ENCODE measurements at places on chromosomes 12 and 14.

DNA sequence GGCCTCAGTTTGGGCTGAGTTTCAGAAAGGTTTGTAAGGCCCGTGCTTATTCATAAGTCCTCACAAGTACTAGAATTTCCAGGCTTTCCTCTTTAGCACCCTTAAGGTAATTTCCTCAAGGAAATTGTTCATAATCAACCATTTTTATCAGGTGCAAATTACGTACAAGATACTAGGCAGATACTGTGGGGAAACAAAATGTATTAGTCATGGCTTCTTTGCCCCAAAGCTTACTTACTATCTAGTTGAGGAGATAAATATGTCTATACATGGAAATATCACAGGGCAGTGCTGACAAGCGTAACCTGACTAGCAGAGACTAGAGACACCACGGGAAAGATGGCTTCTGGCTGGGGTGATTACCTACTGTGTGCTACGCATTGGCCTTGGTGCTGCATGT, 22.5 kb downstream of the MAX start:
- no peak for DNase-seq

DNA sequence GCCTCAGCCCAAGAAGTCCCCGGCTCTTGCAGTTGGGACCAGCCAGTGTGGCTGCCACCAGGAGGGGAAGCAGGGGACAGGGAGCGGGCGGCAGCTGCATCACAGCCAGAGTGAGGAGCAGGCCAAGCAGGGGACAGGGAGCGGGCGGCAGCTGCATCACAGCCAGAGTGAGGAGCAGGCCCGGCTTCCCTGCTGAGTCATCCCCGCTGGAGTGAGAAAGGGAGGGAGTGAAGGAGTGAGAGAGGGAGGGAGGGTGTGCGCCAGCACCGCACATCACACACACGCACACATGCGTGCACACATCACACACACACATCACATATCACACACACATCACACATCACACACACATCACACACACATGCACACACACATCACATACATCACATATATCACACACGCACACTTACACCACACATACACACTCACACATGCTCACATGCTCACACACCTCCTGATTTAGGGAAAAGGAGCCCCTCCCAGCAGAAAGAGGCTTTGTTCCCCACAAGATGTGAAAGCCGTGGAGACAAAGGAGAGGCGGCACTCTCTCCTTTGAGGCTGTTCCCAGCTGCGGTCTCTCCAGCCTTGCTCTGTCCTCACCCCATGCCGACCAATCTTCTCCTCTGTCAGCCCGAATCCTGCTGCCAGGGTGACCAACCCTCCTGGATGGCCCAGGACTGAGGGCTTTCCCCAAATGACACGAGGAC, 16.7 kb upstream of the ZDHHC22 start:
- no peak for DNase-seq

- no peak for DNase-seq
Measured at GRCh38 chr14:69610874-69611171, 573 bp upstream of the SUSD6 start.

GRCh38 chr12:53563452-53564028, 56.3 kb upstream of the NPFF start:
- DNase-seq, result no peak

DNA sequence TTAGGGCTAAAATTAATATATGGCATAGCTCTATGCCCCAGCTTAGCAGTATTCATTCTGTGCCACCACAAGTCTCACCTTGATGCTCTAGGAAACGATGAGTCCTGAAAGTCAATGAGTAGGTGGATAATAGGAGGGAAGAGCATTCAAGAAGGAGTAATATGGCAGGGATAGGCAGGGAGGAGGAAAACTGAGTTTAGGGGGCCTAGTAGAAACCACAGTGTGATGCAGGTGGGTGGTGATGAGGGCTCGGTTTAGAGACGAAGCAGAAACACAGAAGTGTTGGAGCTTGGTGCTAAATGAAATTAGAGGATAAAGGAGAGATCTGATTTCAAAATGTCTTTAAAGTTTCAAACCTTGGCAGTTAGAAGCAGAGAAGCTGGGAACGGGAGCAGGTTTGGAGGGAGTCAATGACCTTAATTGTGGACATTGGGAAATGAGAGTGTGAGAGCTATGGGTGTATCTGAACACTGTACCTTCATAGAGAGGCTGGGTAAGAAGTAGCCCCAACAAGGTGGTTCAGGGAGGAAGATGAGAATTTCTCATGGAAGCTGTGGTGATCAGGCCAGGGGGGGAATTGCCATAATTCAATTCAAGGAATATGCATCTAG, 144.7 kb upstream of the CPSF6 start:
- DNase-seq, result no peak

GRCh38 chr14:103279142-103280025, 54.7 kb upstream of the EIF5 start:
- no peak for DNase-seq

GRCh38 chr12:96501133-96501761, 11.9 kb downstream of the CFAP54 start:
- DNase-seq, result peak; percentile 18

- no peak for DNase-seq
Measured at GRCh38 chr14:42293180-42293579, 686.5 kb downstream of the LRFN5 start.

- DNase-seq, result no peak
Measured at GRCh38 chr12:130008241-130008640, 104.4 kb upstream of the TMEM132D start.

DNA sequence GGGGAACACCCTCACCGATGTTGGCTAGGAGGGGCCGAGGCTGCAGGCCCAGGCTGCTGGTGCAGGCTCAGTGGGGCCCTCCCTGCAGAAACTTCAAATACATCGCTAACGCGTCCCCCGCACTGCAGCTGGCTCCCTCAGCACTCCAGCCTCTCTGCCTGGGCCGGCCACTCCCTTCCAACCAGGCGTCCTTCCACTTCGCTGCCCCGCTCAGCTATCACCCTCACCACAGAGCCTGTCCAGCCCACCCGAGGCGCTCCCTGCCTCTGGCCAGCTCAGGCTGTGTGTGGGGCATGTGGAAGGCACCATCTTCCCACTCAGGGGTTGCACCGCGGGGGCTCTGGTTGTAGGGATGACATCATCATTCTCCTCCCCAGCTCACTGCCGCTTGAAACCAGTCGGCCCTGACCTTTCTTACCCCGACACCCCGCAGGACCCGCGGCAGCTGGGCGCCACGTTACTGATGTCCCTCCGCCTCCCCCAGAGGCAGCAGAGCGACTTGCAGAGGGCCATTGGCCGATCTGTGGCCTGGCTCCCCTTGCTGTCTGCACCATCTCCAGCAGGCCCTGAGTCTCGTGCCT, 199.9 kb upstream of the RTL1 start:
- DNase-seq, result no peak

- no peak for DNase-seq
Measured at GRCh38 chr14:24839617-24840203, 205.7 kb upstream of the GZMB start.

DNA sequence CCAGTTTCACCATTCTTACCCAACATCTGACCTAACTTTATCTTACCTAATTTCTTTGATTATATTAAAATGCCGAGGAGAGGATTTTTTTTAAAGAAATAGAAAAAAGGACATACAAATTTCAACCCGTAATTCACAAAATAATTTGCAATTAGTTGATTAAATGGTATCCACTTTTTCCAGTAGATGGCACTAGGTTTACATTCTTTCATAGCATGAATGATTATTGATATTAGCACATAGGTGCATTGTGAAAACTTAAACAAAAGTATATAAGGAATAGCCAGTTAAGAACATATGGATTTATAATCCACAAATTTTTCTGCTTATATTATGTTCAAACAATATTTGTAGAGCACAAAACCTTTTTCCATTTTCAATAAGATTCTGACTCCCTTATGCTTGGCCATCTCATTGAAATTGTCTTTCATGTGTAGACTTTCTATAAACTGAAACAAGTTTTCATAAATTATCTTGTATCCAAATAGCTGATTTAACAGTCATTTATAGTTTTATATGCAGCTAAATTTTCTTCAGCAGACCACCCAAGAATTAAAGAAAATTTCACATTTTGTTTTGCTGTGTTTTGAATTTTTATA, 35.3 kb downstream of the MSRB3 start:
- DNase-seq, result no peak

GRCh38 chr12:43540470-43540869, 11.5 kb downstream of the ADAMTS20 start:
- no peak for DNase-seq

DNA sequence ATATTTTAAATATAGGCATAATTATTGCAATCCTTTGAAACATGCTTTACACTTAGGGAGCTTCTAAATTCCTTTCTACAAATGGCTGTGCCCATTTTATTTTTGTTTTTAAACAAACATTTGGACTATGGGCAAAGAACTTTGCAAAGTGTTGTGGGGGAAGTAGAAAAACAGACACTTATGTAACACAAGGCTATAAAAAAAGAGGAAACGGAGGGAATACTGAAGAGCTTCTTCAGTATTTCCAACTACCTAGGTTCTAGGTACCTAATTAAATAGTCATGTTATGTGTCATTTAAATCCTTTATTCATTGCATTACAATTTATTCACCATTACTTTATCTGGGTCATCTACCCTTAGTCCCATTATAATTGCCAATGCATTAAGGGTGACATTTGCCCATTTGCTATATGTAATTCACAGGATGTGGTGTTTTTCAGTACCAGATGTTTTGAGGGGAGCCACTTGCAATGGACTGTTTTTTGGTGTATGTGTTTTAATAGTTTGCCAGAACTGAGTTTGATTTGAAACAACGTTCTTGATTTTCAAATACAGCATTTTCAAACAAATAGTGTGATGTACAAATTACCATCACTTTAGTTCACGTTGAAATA, 1.5 kb upstream of the MSRB3 start:
- DNase-seq, result no peak

Measured in activated CD4-positive, alpha-beta T cell treated with anti-CD3 and anti-CD28 coated beads for 1 hour (primary cell).